Stimulated activated CD4-positive, alpha-beta T cell treated with anti-CD3 and anti-CD28 coated beads, TNF-alpha, amount 100 ng/mL, for 24 hours (primary cell): ENCODE measurements at places on chromosomes 5 and 9.

GRCh38 chr9:134787601-134788531 lies 92.7 kb upstream of the FCN2 start:
- no peak for DNase-seq

- no peak for DNase-seq
Observed at GRCh38 chr5:157650991-157651611, 1.1 kb downstream of the SOX30 start.

DNA sequence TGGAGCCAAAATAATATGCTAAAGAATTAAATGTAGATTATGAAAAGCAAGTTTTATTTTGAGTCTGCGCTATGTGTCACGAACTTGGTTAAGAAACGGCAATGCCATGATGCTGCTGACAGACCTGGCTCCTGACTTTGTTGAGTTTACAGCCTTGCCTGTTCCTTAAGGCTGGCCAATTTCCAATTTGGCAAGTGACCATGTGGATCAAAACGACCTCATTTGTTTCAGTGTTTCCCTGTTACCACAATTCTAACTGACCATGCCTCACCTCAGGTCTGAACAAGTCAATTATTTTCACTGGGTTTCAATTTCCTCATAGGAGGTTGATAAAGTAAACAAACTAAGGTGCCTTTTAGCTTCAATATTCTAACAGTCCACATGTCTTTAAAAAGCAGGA lies 461.4 kb downstream of the ZNF608 start:
- no peak for DNase-seq

DNA sequence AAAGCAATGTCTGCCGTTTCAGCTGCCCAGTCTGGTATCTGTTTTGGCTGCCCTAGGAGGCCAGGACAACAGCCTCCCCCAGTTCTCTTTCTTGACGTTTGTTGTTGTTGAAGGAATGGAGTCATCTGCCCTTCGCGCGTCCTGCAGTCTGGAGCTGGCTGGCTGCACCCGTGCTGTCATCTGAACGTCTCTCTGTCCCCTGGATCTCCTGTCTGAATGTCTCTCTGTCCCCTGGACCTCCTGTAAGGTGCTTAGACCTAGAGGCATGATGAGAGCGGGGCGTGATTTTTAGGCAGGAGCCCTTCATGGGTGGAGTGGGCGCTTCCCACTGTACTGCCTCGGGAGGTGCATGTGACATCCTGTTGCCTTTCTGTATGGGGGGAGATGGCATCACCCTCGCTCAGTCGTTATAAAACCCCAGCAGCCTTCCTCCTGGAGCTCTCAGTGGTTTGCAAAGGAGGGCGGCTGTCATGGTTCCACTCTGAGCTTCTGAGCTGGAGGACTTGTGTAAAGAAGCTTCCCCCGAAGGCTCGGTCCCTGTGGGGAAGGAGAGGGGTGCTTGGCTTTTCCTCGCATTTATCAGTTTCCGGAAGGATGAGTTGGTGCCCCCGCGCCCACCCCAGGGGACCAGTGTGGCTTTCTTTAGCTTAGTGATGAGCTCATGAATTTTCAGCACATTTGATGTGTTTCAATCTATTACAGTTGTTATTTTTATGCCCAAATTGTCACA lies 49.8 kb upstream of the OLFM1 start:
- DNase-seq: no peak

DNA sequence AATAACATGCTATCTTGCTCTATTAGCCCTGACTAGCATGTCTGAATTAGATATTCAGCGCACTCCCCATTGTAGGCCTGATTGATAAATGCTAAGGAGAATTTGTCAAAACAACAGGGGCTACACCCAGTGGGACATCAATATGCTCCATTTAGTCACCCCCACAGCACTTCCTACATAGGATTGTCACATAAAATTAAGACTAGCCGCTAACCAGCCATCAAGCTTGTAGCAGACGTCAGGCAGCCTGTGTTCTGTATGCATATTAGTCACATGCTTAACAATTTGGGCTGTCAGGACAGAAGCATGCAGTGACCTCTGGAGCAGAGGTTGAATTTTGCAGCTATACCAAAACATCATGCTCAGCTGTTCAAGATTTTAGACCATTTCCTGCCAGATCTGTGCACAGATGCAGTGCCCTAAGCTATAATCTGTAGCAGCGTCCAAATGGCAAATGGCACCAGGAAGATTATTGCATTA lies 197.4 kb upstream of the ISL1 start:
- DNase-seq: no peak

DNA sequence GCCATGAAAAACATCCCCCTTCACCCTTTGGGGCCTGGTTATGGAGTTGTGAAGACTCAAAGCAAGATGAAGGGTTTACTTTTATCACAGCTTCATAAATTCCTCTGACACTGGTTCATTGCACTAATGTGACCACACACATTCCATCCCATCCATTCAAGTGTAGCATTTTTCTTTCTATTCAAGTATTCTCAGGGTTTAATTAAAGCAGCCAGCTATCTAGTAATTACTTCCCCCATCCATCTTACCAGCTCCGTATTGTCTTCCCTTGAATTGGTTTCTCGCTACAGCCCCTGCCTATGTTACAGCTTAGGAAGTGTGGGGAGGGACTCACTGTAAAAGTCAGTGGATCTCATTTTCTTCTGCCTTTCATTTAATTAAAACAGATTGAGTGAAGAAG lies 387.0 kb upstream of the RFX3 start:
- DNase-seq: no peak

DNA sequence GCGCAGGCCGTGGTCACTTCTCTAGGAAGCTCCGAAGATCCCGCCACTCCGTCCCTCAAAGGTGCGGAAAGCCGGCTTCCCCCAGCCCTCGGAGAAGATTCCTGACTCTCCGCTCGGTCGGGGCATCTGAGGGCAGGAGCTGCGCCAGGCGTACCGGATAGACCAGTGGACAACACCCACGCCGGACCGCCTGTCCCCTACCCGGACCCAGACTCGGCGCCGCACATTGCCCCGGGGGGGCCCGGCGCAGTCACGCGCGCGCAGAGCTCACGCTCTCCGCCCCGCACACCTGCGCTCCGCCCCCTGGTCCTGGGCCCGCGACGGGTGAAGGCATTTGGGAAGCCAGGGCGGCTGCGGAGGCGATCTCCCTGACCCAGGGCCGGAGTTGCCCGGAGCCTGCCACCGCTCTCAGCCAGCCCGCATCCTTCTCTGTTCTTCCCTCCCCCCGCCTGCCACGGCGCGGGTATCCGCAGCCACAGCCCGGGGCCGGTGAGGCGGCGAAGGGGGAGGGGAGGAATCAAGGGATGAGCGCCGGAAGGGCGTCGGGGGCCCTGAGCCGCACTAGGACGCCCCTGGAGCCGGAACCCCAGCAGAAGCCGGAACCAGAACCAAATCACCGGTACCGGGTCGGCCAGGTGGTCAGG lies 448 bp downstream of the RELL2 start:
- DNase-seq: no peak

GRCh38 chr5:68217528-68217927 lies 2.0 kb downstream of the PIK3R1 start:
- DNase-seq: no peak

DNA sequence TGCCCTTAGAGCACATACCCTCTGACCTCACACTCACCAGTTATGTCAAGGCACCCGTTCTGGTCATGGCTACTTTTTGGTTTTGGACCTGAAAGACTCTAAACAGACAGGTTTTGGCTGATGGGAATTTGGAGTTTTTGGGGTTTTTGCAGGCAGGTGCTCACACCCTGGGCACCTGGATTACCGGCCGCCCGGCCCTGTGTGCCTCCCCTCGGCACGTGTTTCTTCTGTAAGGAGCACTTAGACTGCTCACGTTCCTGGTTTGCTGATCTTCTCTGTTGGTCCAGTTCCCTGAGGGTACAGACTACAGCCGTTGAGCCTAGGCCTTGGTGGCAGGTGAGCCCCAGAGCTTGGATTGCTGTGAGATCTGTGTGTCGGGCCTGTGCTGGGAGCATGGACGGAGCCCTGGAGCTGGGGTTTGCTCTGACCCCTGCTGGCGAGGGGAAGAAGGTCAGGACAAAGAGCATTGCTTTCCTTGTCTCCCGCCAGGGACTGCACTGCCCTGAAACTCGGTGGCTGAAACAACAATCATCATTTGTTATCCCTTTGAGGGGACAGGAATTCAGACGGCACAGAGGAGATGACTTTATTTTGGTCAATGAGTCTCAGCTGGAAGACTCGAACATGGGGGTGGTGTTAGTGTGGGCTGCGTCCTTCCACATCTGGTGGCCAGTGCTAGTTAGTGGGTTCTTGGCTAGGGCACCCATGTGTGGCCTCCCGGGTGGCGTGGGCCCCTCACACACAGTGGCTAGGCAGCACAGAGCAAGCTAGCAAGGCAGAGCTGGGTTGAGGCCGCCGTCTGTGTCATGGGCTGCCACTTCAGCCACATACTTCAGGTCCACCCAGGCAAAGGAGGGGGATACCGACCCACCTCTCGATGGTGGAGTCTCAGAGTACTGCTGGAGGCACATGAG lies 76.4 kb downstream of the EHMT1 start:
- DNase-seq: no peak

DNA sequence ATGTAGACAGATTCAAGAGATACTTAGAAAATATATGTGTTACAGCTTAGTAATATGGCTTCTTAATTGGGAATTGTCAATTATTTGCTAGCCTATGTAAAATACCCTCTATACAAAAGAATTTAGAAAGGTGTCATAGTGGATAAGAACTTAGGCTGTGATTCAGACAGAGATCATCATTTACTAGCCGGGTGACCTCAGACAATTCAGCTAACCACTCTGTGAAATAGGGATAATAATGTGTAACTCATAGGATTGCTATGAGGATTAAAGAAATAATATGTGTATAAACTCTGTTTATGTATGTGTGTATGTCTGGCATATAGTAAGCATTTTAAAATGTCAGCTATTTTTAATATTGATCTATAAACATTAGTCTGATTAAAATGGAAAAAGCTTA lies 5.9 kb upstream of the LARS1 start:
- DNase-seq: no peak

GRCh38 chr5:80141681-80142080 lies 106.5 kb downstream of the THBS4 start:
- no peak for DNase-seq

DNA sequence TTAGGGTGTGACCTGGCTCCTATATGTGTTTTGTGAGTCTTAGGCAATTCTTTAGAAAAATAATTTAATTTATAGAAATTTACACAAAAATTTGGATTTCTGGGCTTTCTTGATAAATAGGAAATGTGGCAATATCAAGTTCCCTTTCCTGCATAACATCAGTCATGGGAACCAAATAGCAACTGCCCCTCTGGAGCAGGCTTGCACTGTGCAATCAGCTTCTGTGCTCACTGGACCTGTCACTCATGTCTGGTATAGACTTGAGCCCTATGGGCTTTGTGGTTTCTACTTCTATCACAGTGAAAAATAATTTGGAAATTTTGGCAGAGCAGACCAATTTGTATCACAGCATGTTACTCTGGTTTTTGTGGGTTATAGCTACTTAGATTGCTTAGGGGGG lies 131.7 kb downstream of the ADGRV1 start:
- no peak for DNase-seq

GRCh38 chr5:36703245-36703860 lies 96.9 kb downstream of the SLC1A3 start:
- no peak for DNase-seq

GRCh38 chr9:75002422-75003023 lies 25.6 kb downstream of the CARNMT1 start:
- no peak for DNase-seq

DNA sequence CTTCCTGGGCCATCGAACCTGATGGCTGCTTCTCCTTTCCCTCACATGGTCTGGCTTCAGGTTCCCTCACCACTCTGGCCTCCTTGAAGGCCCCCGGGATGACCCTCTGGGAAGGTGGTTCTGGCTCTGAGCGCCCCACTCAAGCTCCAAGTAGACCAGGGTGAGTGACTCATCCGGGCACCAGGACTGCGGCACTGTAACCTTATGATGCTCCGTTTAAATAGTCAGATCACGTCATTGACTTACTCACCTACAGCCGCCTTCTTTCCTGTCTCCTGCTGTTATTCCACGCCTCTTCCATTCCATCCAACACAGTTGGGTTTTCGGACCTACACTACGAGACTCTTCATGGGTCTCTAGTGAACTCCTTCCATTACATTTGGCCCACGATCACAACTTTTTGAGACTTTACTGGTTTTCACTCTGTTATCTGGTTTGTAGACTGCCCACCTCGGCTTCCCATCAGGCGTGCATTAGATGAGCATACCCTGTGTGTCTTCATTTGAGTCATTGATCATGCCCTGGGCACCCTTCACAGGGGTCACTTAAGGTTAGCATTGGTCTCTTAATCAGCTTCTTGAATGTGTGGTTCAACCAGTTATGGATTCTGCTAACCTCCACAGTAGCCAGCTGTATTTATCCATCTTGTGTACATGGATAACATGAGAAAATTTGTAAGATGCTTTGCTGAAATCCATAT lies 138.8 kb upstream of the LMX1B start:
- no peak for DNase-seq

- DNase-seq: no peak
Observed at GRCh38 chr9:14937216-14937615, 27.0 kb upstream of the FREM1 start.

DNA sequence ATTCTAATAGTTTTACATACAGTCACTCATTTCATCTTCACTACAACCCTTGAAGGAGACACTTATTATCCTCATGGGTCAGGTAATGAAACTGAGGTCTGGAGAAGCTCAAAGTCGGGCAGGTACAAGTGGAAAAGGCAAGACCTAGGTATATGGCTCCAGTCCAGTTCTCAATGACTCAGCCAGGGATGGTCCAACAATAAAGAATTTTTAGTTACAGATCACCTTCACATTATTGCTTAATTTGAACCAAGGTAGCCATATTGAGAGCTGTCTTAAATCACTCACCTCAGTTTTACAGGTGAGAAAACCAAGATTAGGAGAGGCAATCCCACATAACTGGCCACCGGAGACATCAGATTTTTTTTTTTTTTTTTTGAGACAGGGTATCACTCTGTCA lies 55.4 kb downstream of the PTPN3 start:
- no peak for DNase-seq

DNA sequence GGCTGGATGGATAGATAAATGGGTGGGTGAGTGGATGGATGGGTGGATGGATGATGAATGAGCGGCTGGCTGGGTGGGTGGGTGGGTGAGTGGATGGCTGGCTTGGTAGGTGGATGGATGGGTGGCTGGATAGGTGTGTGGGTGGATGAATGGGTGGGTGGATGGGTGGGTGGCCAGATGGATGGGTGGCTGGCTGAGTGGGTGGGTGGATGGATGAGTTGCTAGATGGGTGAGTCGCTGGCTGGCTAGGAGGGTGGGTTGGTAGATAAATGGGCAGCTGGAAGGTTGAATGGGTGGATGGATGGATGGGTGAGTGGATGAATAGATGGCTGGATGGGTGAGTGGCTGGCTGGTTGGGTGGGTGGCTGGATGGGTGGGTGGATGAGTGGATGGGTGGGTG lies 27.9 kb upstream of the CEP72 start:
- DNase-seq: no peak

GRCh38 chr9:83598487-83598886 lies 24.5 kb upstream of the IDNK start:
- no peak for DNase-seq

GRCh38 chr9:92807757-92808725 lies 43.4 kb upstream of the BICD2 start:
- DNase-seq: no peak

DNA sequence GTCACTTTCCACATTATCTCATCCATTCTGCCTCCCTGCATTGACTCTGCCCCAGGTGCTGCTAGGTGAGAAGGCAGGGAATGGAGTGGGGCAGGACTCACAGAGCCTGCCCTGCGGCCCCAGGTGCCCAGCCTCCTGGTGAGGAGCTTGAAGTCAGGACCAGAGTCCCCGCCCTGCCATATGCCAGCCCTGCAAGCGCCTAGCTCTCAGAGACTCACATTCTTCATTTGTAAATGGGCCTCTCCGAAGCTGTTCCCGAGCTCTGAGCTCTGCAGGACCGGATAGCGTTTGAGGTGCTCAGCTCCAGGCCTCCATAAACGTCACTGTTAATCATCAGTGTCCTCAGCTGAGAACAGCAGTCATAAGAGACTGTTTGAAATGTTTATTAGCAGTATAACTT lies 75.1 kb upstream of the STXBP1 start:
- DNase-seq: no peak
